Vagina (tissue), 2 donors: ENCODE measurements at places on chromosomes 1 and 21.

GRCh38 chr1:85386068-85386722 lies 78.8 kb downstream of the DDAH1 start:
- no peak for DNase-seq

DNA sequence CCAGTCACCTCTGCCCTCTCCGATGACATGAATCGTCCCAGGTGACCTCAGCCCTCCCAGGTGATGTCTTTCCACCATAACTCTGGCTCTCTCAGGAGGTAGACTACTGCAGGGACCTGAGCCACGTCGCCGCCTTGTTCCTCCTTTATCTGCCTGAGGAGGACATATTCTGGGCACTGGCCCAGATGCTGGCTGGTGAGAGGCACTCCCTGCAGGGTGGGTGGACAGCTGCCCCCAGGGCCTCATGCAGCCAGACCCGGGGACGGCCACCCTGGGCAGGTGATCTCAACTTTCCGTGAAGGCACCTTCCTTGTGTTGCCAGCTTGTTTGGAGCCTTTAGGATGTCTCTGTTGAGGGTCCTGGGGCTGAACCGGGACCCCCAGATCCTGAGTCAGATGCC lies 13.9 kb upstream of the ZBTB17 start:
- DNase-seq, result no peak

GRCh38 chr1:19342062-19342750 lies 30.1 kb downstream of the SLC66A1 start:
- no peak for DNase-seq

GRCh38 chr1:24888971-24889676 lies 41.0 kb downstream of the RUNX3 start:
- no peak for DNase-seq

GRCh38 chr21:35905096-35905962 lies 155.0 kb downstream of the SETD4 start:
- no peak for DNase-seq

DNA sequence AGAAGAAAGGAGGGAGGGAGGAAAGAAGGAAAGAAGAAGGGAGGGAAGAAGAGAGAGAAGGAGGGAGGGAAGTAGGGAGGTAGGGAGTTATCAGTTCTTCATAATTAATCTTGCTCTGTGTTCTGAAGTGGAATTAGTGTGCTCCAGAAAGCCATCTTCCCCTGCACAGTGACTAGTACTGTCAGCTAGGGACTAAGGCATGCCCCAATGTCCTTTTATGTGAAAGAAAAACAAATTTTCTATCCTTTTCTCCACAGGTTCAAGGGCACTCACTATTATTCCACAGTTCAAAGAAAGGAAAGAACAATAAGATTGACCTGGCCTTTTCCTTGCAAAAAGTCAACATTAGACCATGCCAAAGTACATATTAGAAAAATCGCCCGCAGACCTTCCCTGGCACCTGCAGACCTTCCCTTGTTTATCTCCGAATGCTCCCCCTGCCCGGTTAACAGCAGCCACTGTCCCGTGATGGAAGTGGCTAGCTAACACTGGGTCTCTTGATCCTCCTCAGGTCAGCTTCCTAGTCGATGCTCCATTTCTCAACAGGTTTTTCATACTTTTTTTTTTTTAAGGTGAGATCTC lies 107.2 kb upstream of the EDEM3 start:
- no peak for DNase-seq

- no peak for DNase-seq
These were observed 7.6 kb downstream of the TXNIP start for GRCh38 chr1:145988773-145989172.

DNA sequence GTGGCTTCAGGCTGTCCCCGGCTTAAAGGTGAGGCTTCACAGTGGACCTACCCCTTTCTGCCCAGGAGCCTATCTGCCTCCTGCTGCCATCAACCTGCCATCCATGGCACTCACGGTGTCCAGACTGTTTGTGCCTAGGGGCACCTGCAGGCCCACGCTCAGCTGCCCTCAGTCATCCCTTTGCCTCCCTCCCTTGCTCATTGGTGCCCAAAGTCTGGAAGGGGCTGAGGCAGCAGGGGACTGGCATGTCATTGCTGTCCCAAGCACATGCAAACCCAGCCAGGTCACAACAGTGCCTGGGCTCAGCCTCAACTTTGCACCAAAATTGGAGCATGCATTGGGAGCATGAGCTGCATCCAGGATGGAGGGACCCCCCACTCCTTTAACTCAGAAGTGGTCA lies 1142.7 kb upstream of the NCAM2 start:
- no peak for DNase-seq

DNA sequence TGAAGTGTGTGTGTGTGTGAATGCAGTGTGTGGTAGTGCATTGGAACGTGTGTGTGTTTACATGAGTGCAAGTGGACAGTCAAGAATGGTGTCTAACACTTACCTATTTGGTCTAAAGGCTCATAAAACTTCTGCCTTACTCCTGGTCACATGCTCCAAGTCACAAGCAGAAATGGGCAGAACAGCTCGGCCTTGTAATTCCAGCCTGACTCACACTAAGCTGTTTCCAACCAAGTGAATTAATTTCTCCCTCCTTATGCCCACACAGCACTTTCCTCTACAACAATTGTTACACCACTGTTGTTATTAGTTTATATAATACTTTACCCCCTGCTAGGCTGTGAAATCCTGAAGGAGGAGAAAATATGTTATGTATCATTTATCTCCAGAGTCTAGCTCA lies 43.8 kb downstream of the DDR2 start:
- no peak for DNase-seq

GRCh38 chr1:94617134-94617805 lies 75.7 kb upstream of the F3 start:
- no peak for DNase-seq

DNA sequence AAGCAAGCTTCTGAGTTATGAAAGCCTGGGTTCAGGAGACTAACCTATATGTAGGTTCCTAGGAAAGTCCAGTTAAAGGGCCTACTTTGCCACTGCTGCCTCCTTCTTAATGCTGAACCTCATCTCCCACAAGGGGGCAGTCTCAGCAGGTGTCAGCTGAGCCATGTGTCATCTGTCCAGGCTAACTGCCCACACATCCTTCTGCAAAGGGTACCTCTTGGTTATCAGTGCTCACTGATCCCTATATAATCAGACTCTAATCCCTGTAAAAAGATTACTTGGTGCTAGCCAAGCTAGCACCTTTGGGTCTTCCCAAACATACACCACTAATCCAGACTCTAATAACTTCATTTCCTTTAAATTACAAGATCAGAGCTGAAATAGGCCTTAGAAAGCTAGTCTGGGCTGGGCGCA lies 9.0 kb downstream of the PRDX1 start:
- DNase-seq, result no peak
